ENCODE measurements at places on chromosomes 11 and 22.
A peak's percentile ranks its signal among the peaks of the same experiment; 100 is the strongest.

GRCh38 chr22:39481054-39481453, 21.0 kb upstream of the MIEF1 start:
- no peak for DNase-seq

DNA sequence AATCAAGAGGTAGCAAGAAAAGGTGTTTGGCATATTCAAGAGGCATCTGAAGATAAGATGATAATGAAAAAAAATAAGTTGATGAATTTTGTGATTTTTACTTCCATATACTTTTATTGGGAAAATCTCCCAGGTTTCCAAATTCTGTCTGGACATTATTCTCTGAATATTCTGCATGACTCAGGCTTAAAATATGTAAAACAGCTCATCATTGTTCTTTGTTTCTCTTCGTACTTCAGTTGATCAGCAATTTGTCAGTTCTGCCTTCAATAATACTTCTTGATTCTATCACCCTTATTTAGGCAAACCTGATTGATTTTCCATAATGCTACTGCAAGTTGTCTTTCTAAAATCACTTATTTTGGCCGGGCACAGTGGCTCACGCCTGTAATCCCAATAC, 30.2 kb downstream of the GTF2H1 start:
- no peak for DNase-seq

- no peak for DNase-seq
Observed at GRCh38 chr11:29616611-29617010, 400.2 kb downstream of the KCNA4 start.

GRCh38 chr11:31651208-31651607, 141.6 kb downstream of the ELP4 start:
- DNase-seq, result no peak

GRCh38 chr11:46270684-46271083, 6.8 kb upstream of the CREB3L1 start:
- peak; percentile 60 for DNase-seq

- no peak for DNase-seq
Observed at GRCh38 chr22:36149441-36149840, 11.1 kb downstream of the APOL3 start.

DNA sequence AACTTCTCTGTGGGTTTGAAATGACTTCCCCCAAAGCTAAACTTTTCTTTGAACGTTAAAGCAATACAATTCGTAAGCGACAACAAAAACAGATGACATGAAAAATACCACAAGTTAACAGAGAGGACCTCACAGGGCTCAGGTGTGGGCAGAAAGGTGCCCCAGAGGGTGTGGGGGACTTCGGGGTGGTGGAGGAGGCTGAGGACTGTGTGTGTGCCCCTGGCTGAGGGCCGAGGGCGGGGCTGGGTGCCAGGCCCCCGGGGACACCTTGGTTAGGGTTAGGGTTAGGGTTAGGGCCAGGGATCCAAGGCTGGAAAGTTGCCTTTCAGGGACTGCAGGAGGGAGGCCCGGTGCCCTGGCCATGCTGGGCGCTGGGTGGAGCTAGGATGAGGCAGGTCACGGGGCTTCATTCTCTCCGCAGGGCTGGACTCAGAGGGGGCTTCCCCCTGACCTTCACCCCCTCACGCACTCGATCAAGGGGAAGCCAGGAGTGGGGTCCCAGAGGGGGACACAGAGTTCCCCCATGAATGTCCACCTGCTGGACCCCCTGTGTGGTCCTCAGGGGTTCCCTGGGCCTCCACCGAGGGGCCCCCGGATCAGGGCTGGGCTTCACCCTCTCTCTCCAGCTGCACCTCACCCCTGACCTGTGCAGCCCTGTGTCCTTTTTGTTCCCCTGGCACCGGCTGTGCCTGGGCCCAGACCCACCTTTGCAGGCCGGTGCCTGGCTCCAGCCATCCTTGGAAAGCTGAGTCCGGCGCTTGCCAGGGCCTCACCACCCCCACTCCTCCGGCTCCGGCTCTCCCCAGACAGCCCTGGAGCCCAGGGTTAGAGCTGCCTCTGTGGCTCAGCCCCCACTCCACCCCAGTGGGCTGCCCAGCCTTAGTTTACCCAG, 7.0 kb downstream of the TNNI2 start:
- no peak for DNase-seq

DNA sequence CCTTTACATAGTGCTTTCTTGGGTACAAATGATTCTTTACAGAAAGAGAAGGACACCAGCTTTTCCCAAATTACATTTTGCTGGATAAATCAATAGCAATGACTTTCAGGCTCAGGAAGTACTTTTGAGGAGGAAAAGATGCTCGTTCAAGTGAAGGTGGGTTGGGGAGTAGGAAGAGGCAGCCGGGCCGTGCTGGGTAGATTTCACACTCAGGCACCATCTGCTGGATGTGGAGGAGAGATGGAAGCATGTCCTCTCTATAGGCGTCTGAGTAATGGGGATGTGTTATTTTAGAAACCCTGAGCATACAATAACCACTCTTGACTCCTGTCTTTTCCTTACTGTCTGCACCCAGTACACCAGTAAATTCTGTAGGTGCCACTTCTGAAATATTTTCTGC, 152.3 kb upstream of the LARGE1 start:
- no peak for DNase-seq

DNA sequence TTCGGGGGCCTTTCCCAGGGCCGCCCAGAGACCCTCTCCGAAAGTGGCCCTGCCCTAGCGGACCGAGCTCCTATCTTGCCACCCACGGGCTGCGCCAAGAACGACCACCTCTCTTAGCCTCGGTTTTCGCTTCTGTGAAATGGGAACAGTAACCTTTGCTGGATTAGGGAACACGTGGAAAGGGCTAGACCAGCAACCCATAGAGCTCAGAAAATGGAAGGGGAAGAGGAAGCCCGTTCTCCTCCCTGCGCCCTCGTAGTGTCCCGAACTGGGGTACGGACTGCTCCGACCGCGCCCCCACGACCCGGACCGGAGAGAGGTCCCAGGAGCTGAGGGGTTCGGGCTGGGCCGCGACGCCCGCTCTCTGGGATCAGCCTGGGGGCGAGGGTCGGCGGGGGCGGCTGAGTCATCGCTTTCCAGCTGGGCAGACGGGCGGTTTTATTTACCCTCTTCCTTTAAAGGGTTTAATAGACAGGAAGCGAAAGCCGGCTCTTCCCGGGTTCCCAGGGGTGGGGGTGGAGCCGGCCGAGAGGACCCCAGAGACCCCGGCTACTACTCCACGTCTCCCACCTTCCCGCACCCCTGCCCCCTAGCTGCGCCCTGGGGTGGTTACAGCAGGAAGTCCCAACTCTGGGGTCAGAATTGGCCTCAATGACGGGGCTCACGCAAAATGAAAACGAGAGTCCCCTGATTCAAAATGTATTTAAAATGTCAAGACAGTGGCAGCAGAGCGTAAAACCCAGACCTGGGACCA, 907 bp upstream of the PHLDA2 start:
- peak; percentile 40 for DNase-seq

GRCh38 chr11:25198704-25199103, 701.9 kb downstream of the LUZP2 start:
- DNase-seq, result no peak

All from common myeloid progenitor, CD34-positive (primary cell).